ENCODE measurements at places on chromosomes 7 and 10. TPM values are rescaled to one million over a fixed set of nuclear protein-coding genes. Genes with fewer than 3 reads are reported as not detected.
A peak's percentile ranks its signal among the peaks of the same experiment; 100 is the strongest.

The NUTM2D gene
- 13.0 TPM for total RNA-seq

DNA sequence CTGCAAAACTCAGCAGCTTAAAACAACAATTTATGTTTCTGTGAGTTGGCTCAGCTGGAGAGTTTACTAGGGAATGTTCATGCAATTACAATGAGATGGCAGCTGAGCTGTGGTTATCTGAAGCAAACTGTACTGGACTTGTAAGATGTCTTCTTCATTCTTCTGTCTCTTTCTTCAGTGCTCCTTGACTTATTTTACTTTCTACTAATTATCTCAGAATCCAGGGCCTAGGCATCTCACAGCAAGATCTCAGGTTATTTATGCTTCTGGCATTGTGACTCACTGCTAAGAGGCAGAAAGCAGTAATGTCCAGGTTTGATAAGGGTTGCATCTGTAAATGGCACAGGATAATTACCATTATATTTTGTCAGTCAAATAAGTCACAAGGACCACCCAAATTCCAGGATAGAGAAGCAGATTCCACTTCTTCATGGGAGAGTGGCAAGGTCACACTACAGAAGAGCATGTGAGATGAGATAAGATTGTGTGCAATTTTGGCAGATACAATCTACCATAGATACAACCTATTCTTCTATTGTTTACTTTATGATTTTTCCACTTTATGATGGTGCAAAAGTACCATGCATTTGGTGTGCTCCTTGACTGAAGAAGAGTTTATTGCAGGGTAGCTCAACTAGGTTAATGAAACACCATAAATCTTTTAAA, 16.8 kb downstream of the VIM start:
- H3K4me3 ChIP-seq = no peak overlapping the region
- H3K27me3 ChIP-seq = no peaks in the 10 kb centered on the region
- no peak for DNase-seq
- no peaks in the 10 kb centered on the region for H3K36me3 ChIP-seq
- no peaks in the 10 kb centered on the region for H3K4me1 ChIP-seq
- no peak overlapping the region for H3K27ac ChIP-seq

DNA sequence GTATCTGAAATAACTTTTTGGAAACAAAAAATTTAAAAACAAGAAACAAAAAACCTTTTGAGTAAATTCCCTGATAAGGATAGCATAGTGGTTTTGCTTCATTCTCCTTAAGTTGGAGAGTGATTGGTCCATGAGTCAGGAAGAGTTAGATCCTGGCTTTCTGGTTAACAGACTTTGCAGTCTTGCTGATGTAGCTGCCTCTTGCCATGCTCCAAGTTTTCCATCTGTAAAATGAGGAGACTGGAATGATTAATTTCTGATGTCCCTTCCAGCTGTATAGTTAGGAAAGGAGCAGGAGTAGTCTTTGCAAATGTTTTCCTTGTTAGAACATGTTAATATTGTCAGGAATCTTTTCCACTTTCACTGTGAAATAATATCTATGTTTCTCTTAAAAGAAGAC, 266.6 kb downstream of the DNAJB9 start:
- no peak for DNase-seq
- H3K27ac ChIP-seq = no peak overlapping the region
- no peak overlapping the region for H3K4me3 ChIP-seq
- H3K4me1 ChIP-seq = no peaks in the 10 kb centered on the region

The OR9A2 gene
- not detected for total RNA-seq

GRCh38 chr7:123191132-123191531, 8.6 kb downstream of the SLC13A1 start:
- no peak overlapping the region for H3K4me3 ChIP-seq
- H3K27ac ChIP-seq = no peak overlapping the region
- H3K36me3 ChIP-seq = no peaks in the 10 kb centered on the region
- no peak for DNase-seq
- H3K4me1 ChIP-seq = no peaks in the 10 kb centered on the region
- H3K27me3 ChIP-seq = no peaks in the 10 kb centered on the region

DNA sequence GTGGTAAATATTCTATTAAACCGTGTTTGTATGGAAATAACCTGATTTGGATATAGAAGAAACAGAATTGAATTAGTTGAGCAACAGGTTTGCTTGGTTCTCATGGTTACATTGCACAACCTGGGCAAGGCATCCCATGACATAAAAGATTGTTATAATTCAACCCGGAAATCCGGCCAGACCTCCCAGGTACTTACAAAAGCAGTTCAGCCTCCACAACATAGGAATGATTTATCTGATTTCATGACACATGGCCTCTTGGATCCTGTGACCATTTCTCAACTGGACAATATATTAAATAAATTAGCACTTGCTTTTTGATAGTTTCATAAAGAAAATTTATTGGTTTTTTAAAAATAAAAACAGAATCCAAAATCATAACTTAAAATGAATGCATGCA, 55.1 kb upstream of the PTPN12 start:
- H3K4me3 ChIP-seq = no peak overlapping the region
- peaks cover 3% of the 10 kb centered on the region for H3K4me1 ChIP-seq
- H3K27me3 ChIP-seq = no peaks in the 10 kb centered on the region
- peak; percentile 85 for DNase-seq

- no peak overlapping the region for H3K4me3 ChIP-seq
- no peaks in the 10 kb centered on the region for H3K4me1 ChIP-seq
- no peaks in the 10 kb centered on the region for H3K36me3 ChIP-seq
- DNase-seq = no peak
These were observed 16.5 kb upstream of the SKAP2 start for GRCh38 chr7:26880852-26881251.

The SLC29A3 gene
- 4.6 TPM for total RNA-seq

All from prostate gland (tissue), 2 donors.